ENCODE measurements at places on chromosomes 3 and 15. TPM values are rescaled to one million over a fixed set of nuclear protein-coding genes. Genes with fewer than 3 reads are reported as not detected.

The SUCNR1 gene
- total RNA-seq = 0.16 TPM

The GABRR3 gene
- not detected for total RNA-seq

The DUOX2 gene
- not detected for total RNA-seq

The HRG gene
- total RNA-seq = not detected

The CHRNA7 gene
- 5.0 TPM for total RNA-seq

The PP2D1 gene
- total RNA-seq = not detected

The SLC35G2 gene
- 28.0 TPM for total RNA-seq

The STX19 gene
- total RNA-seq = not detected

The SRPRB gene
- total RNA-seq = 55.3 TPM

The KBTBD12 gene
- not detected for total RNA-seq

The CX3CR1 gene
- not detected for total RNA-seq

The MESP2 gene
- 0.42 TPM for total RNA-seq

The TASOR gene
- total RNA-seq = 19.2 TPM

The KIF7 gene
- total RNA-seq = 3.2 TPM

The GNAT1 gene
- not detected for total RNA-seq

The NOX5 gene
- total RNA-seq = 0.30 TPM

The CPNE4 gene
- 4.9 TPM for total RNA-seq

The MORC1 gene
- total RNA-seq = not detected

The HYKK gene
- total RNA-seq = 7.1 TPM

The ZBTB11 gene
- 10.6 TPM for total RNA-seq

The TERC gene
- total RNA-seq = not detected

The CHP1 gene
- total RNA-seq = 55.2 TPM

The KLF15 gene
- 0.56 TPM for total RNA-seq

The CYP1A2 gene
- not detected for total RNA-seq

The GOLGA8B gene
- 23.6 TPM for total RNA-seq

The SPTBN5 gene
- total RNA-seq = 0.25 TPM

The AGBL1 gene
- not detected for total RNA-seq

The PPP1R2 gene
- total RNA-seq = 18.2 TPM

The TMEM266 gene
- 0.14 TPM for total RNA-seq

The EMC7 gene
- 139 TPM for total RNA-seq

The PRKCI gene
- 14.8 TPM for total RNA-seq

The TLE3 gene
- total RNA-seq = 22.6 TPM

The NGRN gene
- total RNA-seq = 112 TPM

The ADGRG7 gene
- total RNA-seq = not detected

Measured in A549 treated with Mapracorat at 1 μM for 4 hours (cell line).